ENCODE measurements at places on chromosomes 4 and X. TPM values are rescaled to one million over a fixed set of nuclear protein-coding genes. Genes with fewer than 3 reads are reported as not detected.
A peak's percentile ranks its signal among the peaks of the same experiment; 100 is the strongest.

DNA sequence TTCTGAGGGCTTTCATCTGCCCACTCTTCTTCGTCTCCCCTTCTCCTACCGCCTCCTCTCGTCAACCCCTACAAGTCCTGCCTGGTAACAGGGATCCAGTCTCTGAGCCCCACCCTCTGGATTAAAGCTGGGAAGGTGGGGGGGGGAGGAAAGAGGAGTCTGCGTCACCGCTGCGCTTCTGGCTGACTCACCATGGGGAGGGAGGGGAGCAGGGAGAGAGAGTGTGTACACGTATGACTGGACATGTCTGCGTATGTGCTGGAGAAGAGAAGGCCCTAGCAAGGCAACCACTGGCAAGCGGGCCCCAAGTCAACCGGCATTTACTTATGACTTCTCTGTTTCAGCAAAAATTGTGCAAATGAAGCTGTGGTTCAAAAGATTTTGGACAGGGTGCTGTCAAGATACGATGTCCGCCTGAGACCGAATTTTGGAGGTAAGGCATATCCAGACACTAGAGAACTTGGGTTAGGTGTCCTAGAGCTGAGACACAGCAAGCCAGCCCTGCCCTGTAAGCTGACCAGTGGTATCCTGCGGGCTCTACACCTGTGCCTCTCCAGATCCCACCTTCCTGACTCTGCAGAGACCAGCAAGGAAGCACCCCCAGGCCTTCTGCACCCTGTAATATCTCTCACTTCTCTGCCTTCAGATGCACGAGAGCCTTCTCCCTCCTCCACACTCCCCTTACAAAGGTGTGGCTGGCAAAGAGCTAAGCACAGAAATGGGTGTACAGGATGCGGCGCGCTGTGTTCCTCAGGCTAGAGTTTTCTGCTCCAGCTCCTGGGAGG, 2.5 kb downstream of the GABRQ start:
- no peak for DNase-seq

DNA sequence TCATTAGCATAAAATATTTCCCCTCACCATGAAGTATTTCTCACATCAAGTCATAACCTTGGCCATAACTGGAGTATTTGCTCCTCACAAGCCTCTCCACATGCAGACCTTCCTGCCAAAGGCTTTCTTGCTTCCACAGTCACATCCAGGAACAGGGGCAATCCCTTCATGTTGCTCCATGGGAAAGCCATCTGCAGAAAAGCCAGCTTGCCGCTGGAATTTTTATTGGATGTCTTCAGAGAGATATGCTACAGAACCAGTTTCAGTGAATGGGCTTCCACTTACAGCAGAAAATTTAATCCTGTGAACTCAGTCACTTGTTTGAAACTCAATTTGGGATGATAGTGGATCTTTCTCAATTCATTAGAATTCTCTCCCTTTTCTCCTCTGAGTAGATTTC, 3.2 kb upstream of the CDKN2AIP start:
- DNase-seq = peak; percentile 49

- no peak for DNase-seq
Observed at GRCh38 chr4:2849267-2850152, 5.9 kb downstream of the ADD1 start.

- no peak for DNase-seq
Observed at GRCh38 chr4:118950224-118950623, 61.6 kb downstream of the SYNPO2 start.

DNA sequence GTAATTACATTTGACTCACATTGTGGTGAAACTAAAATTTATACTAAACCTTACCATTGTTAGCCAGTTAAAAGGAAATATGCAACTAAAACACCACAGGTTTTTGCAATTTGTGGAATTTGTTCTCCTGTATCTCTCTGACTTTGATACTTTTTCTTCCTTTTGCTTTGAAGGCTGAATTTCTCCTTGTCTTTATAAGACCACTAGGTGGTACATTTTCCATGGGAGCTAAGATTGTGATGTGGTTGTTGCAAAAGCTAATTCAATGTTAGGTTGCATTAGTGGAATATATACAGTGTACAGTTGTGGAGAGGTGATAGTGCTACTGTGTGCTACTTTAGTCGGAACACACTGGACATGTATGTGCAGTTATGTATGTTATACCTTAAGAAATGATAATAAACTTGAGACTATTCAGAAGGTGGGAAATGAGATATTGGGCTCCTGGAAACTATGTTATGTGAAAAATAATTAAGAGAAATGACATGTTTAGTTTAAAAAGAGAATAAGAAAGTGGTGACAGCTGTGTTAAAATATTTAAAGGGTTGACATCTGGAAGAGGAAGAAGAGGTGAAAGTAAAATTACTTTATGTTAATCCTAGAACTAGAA, 70.3 kb downstream of the ARL9 start:
- DNase-seq = no peak

DNA sequence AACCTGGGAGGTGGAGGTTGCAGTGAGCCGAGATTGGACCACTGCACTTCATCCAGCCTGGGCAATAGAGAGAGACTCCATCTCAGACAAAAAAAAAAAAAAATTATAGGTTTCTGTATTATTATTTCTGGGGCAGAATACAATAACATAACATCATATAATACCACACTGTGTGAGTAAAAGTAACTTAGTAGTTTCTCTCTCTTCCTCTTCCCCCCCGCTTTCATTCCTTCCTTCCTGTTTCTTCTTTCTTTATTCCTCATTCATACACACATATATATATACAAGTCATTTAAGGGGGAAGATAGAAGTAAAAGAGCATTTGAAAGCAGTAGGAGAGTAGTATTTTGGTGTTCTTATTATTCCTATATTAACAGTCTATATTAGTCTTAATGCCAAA, 55.9 kb upstream of the FHDC1 start:
- no peak for DNase-seq

DNA sequence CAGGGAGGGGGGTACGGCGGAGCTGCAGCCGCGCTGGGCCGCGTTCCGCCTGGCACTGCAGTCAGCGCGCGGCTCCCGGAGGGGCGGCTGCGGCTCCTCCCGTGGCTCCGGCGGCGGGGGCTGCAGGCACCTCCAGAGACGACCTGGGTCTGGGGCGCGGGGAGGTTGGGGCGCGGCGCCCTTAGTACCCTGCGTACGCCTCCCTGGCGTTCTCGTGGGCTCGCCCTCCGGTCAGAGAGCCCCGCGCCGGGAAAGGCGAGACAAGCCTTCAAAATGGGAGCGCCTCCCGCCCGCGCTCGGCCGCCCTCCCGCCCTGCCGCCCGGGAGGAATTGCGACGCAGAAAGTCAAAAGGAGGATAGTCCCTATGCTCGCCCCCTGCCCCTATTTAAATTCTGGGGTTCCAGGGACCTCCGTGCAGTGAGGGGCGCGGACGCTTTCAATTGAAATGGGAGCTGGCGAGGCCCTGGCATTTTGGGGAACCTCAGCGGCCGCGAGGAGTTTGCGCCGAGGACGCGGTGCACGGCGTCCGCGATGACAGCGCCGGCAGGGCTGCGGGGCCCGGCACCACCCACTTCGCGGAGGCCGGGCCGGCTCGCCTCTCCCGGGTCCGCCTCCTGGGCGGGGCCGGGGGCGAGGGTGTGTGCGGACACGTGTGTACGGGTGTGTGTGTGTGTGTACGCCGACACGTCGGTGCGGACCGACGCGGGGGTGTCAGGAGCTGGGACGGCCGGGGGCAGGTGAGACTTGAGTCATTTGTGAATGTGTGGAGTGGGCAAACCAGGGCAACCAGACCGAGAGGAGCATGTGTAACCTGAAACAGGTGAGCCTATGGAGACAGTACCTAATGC, 544 bp downstream of the HERC3 start:
- DNase-seq = peak; percentile 84

DNA sequence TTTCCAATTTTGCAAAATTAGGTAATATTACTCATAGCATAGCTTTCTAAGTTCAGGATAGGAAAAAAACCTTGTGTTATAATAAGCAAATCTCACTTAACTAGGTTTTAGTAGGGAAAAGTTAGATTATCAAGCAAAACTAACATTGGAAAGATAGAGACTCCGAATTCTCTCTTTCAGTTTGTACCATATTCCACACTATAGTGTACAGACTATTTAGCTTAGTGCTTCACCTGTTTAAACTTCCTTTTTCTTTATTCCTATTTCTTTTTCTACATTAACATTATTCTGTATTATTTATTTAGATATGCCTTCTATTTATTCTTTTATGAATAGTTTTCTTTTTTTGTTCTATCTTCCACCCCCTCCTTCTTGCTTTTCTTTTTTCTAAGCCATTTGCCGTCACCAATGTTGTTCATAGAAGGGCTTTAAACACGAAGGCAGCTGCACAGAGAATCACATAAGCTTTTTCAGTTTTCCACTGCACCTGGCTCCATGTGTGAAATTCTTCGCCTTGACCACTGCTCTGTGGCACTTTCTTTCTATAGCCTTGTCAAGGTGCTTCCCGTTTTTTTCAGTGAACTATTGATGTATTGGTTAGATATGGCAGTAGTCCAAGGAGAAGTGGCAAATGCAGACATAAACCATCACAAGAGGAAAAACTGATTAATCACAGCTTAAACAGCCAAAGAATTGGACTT, 8.5 kb downstream of the PCDH10 start:
- no peak for DNase-seq

GRCh38 chr4:148951346-148951745, 509.1 kb upstream of the NR3C2 start:
- DNase-seq = no peak

GRCh38 chrX:67892401-67892800, 348.6 kb downstream of the AR start:
- DNase-seq = no peak

GRCh38 chrX:71604796-71605568, 13.3 kb downstream of the CXCR3 start:
- no peak for DNase-seq

DNA sequence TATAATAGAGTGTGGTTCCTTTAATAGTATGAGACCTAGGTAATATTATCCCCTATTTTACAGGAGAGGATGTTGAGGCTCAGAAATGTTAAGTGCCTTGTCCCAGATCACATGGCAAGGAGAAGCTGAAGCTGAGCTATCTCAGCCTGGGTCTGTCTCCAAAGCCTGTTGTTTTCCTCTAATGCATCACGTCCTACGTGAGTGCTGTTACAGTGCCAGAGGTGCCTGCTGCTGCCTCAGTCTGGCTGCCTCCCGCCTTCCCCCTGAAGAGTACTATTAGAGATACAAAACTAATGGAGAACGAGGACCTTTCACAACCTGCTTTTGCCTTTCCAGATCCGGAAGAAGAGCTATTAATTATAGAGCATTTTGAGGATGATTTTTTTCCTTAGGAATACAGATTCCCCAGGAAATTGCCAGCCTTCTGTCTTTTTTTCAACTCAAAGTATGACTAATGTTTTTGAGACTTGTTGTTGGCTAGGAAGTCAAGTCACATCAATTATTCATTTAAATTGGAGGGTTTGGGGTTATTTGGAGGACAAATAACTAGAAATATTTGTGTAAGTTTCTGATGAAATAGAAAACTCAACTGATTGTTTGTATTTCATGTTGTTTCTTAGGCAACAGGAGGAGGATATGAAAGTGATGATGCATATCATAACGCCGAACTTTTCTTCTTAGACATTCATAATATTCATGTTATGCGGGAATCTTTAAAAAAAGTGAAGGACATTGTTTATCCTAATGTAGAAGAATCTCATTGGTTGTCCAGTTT, 43.9 kb upstream of the MTMR1 start:
- DNase-seq = peak; percentile 34

GRCh38 chrX:150080497-150080896, 142.2 kb upstream of the EOLA2 start:
- DNase-seq = no peak

DNA sequence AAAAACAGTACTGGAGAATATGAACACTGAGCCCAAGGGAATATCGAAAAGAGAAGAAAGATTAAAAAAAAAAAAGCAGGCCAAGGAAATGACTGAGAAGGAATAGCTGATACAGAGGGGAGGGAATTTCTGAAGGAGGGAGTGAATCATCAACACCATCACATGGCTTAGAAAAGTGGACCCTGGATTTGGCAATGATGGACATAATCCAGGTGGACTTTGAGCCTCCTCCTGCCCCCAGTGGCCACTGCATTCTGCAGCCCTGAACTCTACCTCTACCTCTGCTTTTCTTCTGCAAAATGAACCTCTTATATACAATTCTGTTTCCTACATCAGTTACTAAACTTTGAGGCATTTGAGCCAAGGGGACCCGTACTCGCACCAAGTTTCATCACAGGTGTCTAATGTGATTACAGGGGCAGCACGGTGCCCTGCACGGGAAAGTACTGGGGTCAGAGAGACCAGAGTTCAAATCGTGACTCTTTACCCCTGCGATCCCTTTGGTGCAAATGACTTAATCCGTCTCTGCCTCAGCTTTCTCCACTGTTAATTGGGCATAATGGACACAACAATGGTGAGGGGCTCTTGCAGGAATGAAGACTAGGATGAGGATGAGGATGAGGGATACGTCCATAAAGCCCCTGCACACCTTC, 1.1 kb downstream of the OCIAD2 start:
- no peak for DNase-seq

GRCh38 chr4:21726255-21726815, 222.2 kb downstream of the KCNIP4 start:
- DNase-seq = no peak

DNA sequence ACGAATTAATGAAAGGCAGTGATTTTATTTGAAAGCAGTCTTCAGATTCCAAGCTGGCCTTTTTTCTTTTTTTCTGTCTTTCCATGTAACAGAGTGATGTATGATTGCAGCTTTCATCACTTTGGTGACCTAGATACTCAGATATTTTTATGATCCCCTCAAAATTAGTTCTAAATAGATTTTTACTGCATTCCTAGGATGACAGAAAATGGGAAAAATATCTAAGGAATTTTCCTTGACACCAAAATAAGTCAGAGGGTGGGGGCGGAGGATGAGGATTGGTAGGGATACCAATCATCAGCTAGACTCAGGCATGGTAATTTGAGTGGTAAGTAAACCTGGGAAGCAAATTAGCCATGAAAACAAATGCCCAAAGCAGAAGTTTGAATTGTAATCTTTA, 11.9 kb upstream of the HMGB2 start:
- no peak for DNase-seq

DNA sequence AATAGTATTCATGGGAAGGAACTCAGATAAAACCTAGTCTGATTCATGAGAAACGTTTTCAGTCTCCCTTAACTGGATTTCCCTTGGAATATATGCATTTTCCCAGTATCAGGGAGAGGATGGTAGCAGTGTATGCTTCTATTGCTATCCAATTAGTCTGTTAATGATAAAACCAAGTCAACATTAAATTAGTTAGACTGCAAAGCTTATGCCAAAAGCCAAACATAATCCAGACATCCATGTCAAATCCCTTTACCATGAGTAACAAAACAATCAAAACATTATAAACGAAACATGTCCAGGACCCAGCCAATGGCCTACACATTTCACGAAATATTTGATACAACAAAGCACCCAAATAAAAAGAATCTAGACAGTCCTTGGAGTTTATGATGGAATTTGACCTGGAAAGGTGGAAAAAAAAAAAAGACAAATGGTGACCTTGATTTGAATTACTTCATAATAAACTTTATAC, 34.5 kb upstream of the VEGFD start:
- no peak for DNase-seq

The LIN54 gene
- total RNA-seq = 13.5 TPM

The NKX3-2 gene
- total RNA-seq = 2.5 TPM

The PHF8 gene
- total RNA-seq = 27.5 TPM

The NDP gene
- total RNA-seq = 0.17 TPM

The NLRP2B gene
- not detected for total RNA-seq

The POLR2B gene
- 72.1 TPM for total RNA-seq

The HPSE gene
- 23.8 TPM for total RNA-seq

The PDLIM3 gene
- 30.8 TPM for total RNA-seq

The SRPX2 gene
- 10.5 TPM for total RNA-seq

Data from left colon (tissue), 2 donors.